COLO829 (cell line): ENCODE measurements at places on chromosomes 5 and 9.

GRCh38 chr9:97271292-97271691 is 36.2 kb upstream of the CCDC180 start:
- DNase-seq = no peak

- DNase-seq = no peak
These were observed 229.5 kb downstream of the FAM114A2 start for GRCh38 chr5:153809166-153809565.

GRCh38 chr9:107782381-107782780 is 292.8 kb upstream of the KLF4 start:
- no peak for DNase-seq

DNA sequence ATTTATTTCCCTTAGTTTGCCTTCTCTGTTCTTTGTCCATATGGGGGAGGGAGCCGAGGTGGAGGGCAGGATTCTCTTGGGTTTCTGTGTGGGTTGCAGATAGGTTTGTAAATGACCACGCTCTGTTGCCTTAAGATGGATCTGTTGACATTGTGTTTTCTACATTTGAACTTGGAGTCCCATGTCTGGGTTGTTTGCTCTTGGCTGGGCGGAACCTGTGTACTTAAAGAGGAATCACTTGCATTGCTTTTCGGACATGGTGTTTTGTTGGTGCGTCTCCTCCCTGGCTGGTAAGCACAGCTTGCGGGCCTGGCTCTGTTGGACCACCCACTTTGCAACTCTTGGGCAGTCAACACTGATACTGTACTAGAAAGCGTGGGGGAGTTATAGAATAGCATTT is 45.9 kb downstream of the EHMT1 start:
- peak; percentile 36 for DNase-seq

- no peak for DNase-seq
These were observed 211.2 kb downstream of the NXNL2 start for GRCh38 chr9:88746029-88746742.

- no peak for DNase-seq
These were observed 104.0 kb upstream of the SARDH start for GRCh38 chr9:133842174-133842573.

DNA sequence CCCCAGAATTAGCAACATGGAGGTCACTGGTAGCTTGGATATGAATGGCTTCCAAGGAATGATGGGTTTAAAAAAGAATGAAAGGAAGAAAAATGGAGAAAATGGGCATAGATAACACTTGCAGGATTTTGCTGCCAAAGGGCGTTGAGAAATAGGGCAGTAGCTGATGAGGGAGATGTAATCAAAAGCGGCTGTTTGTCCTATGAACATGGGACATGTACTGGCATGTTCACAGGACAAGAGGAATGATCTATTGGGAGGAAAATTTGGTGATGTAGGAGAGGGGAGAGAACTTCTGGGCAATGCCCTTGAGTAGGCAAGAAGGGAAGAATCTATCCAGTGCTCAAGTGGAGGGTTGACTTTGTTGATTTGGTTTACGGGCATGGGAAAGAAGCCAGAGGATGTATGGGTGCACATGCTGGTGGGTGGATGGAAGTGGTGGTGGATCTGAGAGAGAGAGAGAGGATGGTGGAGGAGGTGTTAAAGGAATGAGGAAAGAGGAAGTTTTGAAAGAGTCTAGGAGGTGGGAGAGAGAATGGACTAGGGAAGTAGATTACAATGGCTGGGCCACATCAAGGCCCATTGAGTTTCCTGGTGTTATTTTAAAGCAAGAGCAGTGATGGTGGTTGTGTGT is 115.1 kb upstream of the MVB12B start:
- no peak for DNase-seq

DNA sequence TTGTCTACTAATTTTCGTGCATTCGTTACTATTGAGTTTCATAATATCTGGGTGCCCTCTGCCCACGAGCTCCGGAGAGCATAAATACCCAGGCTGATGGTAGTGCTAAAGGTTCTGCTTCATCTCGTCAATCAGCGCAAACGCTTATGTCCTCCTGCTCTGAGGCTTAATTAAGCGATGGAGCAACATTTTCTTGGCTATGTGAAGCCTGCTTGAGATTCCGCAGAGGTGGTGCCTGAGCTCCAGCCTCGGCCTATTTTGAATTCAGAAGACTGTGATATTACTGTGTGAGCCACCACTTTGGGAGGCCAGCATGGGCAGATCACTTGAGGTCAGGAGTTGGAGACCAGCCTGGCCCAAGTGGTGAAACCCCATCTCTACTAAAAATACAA is 44.8 kb downstream of the ANXA2R start:
- no peak for DNase-seq

DNA sequence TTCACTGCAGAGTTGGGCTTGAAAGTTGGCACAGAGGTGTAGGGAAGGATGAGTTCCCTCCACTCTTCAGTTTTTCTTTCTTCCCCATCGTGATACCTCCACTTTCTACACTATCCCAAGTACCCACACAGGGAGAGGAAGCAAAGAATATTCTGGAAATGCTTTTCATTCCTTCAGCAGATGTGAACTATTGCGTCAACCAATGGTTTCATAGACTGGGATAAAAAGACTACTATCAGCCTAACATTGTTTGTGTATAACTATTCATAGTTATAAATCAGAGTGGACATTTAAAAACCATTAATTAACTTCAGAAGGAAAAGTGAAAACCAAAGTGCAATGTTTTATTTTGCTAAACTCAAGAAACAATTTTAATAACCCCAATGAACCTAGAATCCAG is 63.6 kb upstream of the MAMDC2 start:
- no peak for DNase-seq

GRCh38 chr5:69075522-69076179 is 18.2 kb upstream of the SLC30A5 start:
- DNase-seq = no peak

GRCh38 chr5:120806202-120806601 is 342.1 kb downstream of the PRR16 start:
- DNase-seq = no peak
